ENCODE measurements at places on chromosomes 1 and 21.

DNA sequence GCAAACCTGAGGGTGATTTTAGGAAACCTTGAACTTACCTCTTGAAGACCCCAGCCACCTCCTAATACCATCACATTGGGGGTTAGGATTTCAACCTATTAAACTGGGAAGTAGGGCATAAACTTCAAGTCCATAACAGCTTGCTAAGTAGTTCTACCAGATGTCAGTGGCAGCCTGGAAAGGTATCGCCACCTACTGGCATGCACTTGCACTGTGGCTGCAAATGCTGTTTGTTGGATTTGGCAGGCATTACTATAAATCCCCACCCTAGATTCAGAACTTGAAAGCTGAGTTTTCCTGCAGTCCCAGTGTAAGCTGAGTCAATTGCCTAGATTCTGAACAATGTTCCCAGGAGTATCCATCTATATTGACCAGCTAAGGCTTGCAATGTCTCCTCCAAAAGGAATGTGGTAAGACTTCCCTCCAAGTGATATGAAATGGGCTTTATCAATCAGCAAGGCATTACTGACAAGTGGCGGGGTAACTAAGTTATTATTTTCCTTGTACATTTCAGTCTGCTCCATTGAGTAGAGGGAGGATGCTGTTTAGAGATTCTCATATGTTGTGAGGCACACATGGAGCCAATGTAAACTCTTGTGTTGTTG is 474.5 kb downstream of the PTPRC start:
- DNase-seq = peak; percentile 69

DNA sequence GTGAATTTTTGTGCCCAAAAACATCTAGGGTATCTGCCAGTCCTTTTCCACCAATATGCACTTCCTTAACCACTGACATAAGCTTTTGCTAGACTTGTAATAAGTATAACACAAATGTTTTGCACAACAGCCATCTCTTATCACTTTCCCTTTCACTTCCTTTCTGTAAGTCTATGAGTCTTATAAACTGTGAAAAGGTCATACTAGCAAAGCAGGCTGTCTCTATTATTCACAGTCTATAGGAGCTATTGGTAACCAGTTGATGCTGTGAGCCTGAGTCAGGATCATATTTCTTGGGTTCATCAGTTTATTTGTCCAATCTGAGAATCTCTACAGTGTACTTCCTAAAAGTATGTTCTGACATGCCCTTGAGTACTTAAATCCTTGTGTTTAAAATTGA is 172.6 kb downstream of the CHRM3 start:
- no peak for DNase-seq

DNA sequence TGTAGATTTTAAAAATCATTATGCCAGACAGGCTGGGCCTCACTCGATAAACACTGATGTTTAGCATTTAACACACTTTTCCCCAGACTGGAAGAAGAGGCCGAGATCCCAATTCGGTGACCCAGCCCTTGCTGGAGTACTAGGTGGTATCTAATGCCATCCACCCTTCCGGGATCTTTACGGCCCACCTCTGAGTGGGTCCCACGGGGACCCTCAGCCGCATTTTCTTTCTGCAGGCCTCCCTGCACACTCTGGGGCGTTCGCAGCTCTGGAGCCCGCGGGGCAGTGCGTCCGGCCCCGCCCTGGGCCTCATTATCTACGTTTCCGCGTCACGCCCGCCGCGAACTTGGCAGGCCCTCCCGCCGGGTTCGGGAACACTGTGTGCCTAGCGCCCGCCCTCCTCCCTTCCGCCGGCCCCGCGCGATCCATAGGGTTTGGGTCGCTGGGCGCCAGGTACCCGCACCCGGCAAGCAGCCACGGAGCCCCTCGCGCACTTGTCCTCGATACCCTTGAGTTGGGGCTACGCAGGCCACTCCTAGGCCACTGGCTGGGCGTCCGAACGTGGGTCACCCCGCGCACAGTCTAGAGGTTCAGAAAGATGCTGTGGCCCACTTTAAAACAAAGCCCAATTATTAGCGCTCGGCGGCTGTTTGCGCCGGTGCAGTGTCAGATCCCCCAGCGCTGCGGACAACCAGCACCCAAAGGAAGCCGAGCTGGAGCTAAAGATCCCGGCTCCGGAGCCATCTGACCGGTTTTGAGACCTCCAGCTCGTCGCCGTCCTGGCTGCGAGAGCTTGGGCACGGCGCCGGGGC is 950 bp upstream of the EVA1C start:
- peak; percentile 45 for DNase-seq

- no peak for DNase-seq
Observed at GRCh38 chr1:105872817-105873216, 1183.7 kb upstream of the PRMT6 start.

DNA sequence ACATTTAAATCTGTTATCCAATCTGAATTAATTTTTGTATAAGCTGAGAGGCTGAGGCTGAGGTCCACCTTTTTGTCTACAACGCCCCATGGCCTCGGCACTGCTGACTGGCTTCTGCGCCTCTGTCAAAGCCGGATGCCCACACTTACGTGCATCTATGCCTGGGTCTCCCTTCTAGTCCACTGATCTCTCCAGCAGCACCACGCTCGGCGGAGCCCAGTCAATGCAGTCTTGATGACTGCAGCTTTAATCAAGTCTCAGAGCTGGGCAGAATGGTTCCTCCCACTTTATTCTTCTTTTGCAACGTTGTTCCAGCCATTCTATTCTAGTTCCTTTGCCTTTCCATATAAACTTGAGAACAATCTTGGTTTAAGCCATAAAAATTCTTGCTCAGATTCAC is 9.4 kb downstream of the PRDM15 start:
- DNase-seq = no peak

GRCh38 chr1:158809256-158809655 is 21.9 kb upstream of the MNDA start:
- DNase-seq = no peak

DNA sequence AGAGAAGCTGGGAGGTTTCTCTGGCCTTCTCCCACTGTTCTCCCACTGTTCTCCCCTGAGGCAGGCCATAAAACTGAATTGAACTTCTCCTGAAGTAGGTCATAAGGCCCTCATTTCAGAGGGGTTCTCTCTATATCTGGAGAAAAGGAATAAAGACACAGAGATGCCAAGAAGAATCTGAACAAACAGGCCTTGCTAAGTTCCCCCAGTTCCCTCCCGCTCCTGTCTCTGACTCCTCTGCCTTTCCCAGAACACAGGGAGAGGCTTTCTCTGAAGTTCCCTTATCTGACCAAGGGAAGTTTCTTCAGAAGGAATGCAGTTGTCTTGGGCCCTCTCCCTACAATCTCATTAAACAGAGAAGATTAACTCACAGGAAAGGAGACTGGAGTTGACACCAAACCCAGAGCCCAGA is 83.4 kb downstream of the SLC16A1 start:
- DNase-seq = no peak

DNA sequence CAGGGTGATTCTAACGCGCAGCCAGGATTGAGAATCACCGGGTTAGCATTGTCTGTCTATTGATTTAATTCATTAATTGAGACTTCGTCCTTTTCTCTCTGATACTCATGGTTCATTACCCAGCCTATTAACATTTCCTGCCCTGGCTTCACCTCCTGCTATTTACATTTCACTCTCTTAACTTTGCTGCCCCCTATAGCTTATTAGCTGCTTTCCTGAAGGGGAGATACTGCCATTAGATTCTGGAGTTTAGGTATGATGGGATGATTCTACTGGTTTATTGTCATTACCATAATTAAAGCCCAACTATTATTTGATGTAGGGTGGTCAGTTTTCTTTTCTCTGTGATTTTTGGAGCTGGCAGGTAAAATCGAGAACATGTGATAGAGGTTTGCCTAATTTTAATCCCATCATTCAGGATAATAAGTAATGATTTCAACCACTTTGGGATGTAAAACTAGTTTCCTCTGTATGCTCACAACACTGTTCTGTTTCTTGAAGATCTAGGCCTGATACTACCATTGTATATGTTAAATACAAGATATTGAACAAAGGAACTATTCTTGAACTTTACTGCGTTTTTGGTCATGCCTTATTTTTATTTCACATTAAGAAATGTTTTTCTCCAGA is 6.4 kb downstream of the PPP2R5A start:
- DNase-seq = peak; percentile 36

- no peak for DNase-seq
Observed at GRCh38 chr1:62467092-62467491, 30.2 kb downstream of the USP1 start.

GRCh38 chr1:117638141-117638540 is 32.3 kb downstream of the TENT5C start:
- DNase-seq = no peak

GRCh38 chr1:205454903-205455335 is 926 bp downstream of the BLACAT1 start:
- no peak for DNase-seq

GRCh38 chr1:52157582-52157981 is 15.7 kb downstream of the ZFYVE9 start:
- no peak for DNase-seq

- no peak for DNase-seq
Observed at GRCh38 chr21:35139382-35139715, 90.2 kb upstream of the RUNX1 start.

DNA sequence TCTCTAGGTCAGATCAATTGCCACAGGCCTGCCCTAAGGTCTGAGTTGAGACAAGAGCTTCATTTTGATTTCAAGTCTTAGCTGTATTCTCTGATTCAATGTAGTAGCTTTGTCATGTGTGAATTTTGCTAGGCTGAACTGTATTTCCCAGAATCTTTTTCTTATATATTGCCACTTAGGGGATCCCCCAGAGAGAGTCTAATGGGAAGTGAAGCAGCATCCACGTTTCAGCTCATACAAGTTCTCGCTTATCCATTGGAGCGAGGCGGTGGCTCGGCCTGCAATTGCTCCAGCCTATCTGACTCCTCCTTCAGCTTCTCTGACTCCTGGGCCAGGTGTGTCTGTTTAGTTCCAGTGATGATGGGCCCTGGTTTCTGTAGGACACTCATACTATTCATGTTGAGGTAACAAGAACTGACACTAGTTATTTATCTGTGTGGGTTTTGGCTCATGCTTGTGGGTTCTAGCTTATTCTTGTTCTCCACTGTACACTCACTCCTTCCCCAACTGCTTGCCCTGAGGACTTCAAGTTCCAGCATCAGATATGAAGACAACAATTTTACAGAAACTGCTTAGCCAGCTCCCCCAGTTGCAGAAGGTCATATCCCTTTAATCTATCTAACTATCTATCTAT is 48.2 kb downstream of the TBX19 start:
- DNase-seq = no peak
